ENCODE measurements at places on chromosomes 16 and 17.

GRCh38 chr16:78323315-78323714 lies 223.9 kb downstream of the WWOX start:
- DNase-seq: no peak

- no peak for DNase-seq
These were observed 8.2 kb downstream of the IGFBP4 start for GRCh38 chr17:40451420-40451819.

DNA sequence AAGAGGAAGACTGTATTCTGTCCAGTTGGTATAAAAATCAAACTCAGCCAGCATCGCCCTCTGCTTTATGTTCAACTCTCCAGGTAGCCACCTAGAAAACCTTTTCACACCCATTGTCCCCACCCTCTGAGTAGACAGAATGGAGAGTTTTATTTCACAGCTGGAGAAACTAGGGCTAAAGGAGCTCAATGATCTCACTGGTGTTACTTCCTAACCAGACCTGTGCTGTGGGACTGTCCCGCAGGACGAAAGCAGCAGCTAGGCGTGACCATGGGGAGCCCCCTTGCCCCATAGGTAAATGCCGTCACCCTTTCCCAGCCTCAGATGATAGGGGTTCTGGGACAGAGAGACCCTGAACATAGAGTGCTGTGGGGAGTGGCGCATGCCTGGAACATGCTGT lies 67.7 kb downstream of the CYLD start:
- DNase-seq: no peak

DNA sequence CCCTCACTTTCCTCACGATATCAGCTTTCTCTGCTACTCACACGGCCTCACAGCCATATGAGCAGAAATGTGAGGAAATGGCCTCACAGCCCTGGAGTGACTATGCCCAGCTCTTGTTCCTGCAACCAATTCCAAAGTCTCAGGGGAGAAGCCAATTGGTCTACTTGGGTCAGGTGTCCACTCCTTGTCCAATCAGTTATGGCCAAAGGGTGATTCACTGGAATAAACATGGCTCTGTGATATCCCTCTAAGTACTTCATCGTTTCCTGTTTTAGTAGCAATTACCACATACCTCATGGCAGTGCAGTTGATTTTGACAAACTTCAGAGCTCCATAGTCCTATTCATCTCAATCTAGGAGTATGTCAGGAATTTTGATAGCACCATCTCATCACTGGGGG lies 195.4 kb downstream of the KATNIP start:
- no peak for DNase-seq

DNA sequence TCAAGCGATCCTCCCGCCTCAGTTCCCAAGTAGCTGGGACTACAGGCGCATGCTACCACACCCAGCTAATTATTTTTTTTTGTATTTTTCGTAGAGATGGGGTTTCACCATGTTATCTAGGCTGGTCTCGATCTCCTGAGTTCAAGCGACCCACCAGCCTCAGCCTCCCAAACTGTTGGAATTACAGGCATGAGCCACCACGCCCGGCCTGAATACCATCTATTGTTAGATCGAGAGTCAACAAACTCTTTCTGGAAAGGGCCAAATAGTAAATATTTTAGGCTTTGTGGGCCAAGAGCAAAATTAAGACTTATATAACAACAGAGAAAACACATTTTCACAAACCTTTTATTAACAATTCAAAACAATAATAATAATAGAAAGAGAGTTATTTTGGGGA lies 41.6 kb downstream of the MEOX1 start:
- DNase-seq: no peak
